ENCODE measurements at places on chromosomes 12 and 14.

DNA sequence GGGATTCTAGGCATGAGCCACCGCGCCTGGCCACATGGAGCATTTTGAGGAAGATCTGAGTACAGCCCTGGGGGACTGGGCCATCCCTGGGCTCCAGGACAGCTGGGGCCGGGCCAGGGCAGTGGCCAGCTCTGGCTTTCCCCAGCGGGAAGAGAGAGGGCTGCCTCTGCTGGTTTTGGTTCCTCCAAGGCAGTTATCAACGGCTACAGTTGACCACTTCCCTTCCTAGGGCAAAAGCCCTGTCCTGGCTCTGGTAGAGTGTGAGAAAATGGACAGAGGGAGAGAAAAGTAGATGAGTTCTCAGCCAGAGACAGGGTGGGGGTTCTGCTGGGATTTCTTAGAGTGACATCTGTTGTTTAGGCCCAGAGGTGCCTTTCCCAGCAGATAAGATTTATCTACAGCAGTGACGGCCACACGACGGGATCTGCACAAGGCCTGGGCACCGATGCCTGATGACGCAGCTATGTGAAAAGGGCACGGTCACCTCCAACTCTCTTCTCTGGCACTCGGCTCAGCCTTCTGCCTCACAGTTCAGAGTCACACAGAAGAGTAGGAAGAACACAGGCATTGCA, 5.5 kb upstream of the HVCN1 start:
- DNase-seq = peak; percentile 50

- DNase-seq = no peak
Measured at GRCh38 chr14:54781961-54782750, 120.5 kb downstream of the GCH1 start.

DNA sequence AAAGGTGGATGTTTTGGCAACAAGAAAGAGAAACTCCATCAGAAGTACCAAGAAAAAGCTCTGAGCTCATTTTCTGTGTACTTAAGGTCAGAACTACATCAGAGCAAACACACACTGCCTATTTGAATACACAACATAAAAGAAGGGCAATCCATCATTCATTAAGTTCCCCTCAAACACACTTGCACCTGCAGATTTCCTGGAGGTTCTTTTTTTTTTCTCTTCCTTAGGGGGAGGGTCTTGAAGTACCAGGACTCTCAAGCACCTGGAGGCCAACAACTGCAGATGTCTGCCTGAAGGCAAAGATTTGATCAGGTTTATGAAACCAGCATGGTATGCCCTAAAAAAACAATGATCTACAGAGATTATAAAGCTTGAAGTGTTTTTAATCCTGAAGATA, 26.1 kb upstream of the PTHLH start:
- no peak for DNase-seq

DNA sequence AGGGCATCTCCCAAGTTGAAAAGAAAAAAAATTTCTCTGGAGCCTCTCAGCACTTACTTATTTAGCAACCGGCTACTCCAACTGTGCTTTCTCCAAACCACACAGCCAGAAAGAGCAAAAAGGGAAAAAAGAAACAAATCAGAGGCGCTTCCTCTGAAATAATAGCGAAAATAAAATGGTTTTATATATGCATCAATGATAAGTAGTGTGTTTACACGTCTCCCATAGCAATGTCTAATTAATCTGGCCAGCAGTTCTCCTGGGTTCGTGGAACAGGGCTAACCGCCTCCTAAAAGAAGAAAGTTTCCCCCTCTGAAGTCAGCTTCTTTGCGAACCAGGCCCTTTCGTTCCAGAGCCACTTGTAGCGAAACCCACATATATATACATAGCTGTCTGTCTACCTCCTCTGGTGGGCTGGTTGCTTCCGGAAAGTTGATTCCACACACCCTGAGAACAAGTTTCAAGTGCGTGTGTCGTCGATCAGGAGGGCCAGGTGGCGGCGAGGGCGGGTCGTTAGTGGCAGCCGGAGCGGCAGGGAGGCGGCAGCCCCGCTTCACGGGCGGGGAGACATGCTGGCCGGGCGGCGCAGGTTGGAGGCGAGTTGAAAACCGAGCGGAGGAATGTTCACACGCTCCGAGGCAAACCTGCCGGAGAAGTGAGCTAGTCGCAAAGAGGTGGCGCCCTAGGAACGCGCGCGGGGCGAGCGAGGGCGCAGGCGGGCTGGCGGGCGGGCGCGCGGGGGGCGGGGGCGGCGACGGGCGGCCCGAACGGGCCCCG, 2.7 kb downstream of the PTHLH start:
- peak; percentile 46 for DNase-seq

GRCh38 chr14:65164825-65165135, 62.5 kb upstream of the MAX start:
- DNase-seq = no peak

DNA sequence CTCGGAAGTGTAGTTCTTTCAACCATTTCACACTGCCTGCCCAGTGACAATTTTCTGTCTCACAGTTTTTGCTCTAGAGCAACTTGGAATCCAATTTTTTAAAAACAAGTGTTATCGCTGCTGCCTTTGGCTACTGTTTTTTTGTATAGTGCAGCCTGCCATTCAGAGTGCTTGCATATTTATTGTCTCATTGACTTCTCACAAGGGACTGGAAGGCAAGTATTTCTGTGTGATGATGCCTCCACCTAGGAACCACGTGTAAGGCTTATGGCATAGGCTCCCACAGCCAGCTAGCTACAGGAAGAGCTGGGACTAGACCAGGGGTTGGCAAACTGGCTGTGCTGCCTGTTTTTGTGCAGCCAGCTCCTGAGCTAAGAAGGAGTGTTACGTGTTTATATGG, 903 bp downstream of the PARPBP start:
- no peak for DNase-seq

- no peak for DNase-seq
Measured at GRCh38 chr12:81078469-81079196, 754 bp downstream of the ACSS3 start.

DNA sequence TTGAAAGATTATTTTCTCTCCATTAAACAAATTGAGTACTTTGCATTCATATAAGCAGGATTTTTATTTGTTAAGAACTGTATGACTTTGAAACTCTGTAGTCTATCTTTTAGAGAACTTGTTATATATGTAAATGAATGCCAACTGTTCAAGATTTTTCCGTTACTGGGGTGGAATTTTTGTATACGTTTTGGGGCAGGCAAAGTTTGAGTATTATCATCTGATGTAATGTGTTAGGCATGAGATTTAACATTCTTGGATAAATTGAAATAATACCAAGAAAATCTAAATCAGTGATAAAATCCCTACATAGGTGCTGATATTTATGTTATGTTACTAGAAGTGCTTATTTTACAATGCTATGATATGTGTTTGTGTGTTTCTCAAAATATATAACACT, 8.4 kb downstream of the CNOT2 start:
- no peak for DNase-seq

DNA sequence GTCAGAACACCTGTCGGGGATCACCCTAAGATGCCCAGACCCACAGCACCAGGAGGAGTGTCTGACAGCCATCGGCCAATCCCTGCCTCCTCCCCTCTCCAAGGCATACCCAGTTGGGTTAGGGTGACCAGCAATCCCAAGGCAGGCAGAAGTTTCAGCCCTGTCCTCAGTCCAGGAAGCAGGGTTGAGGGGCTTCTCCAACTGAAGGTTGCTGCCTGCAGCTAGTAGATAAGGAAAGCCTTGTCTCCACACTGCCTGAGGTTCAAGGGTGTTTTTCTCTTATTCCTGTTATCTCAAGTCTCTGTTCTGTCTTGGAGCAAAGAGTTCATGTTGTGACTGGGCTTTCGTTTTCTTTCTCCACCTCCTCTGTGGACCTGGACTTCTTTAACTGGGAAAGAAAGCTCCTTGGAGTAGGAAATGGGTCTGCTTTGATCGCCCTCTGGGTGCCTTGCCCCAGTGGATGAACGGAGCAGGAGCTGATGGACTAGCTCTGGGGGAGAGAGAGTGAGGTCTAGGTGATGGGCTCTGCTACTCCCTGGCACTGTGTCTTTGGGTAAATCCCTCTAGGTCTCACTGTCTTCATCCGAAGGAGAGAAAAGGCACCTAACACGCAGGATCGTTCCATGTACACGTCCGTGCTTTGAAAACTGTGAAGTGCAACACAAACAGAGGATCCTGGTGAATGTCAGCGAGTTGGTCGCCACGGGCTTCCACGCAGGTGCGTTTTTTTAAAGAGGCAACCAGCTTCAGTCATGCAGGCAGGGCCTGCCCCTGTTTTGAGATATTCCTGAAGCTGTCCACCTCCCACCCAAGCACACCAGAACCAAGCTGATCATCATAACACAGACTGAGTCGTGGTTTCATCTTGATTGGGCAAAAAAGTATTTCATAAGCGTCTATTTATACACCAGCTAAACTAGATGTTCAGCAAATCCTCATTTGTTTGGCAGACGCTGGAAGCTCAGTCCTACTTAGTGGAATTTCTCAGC, 52.5 kb upstream of the FOXN3 start:
- DNase-seq = no peak

- no peak for DNase-seq
Measured at GRCh38 chr14:102255401-102256190, 49.4 kb downstream of the MOK start.

DNA sequence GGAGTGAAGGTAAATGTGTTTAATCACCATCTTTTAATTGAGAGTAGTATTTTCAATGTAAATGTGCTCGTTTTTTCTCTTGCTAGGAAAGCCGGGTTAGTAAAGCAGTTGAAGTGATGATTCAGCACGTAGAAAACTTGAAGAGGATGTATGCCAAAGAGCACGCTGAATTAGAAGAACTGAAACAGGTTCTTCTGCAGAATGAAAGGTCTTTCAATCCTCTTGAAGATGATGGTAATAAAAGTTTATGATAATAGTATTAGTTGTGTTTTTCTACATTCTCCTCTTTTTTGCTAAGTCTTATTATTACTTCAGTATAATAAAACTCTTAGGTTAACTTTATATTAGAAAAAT, 93.9 kb downstream of the DNAI7 start:
- no peak for DNase-seq

DNA sequence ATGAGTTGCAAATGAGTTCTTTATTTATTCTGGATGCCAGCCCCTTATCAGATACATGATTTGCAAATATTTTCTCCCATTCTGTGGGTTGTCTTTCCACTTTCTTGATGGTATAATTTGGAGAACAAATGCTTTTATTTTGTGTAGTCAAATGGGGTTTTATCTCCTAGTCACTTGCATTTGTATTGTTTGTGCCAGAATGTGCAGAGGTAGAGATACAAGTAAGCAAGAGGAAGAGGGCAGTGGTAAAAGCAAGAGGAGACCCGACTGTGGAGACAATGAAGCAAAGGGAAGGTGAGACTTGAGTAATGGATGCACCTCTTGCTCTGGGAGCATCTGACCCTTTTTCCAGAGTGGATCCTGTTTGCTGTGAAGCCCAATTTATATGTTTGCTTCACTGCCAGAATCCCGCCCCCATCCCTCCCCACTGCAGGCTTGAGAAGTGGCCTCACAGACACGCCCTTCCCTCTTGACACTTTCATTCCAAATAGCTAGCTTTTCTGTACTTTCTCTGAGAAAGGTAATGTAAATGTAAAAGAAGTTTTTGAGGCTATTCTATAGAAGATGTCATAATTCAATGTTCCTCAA, 786 bp upstream of the PFKM start:
- DNase-seq = no peak

DNA sequence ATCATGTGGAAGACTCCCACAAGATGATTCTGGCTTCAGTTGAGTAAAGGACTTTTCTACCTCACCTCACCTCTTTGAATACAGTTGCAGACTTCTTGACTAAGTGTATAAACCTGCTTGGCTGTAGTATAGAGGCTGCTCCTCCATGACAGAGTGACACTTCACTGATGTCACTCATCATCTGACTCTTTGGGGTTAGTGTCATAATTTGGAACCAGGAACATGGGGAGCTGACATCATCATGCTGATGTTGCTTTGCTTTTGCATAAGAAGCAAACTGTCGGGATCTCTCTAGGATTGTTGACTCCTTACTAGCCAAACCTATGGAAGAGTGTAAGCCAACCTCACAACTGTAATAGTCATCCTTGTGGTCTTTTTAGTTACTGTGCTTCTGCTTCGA, 75.2 kb upstream of the PDZRN4 start:
- no peak for DNase-seq

GRCh38 chr12:22275843-22276242, 58.7 kb downstream of the ST8SIA1 start:
- no peak for DNase-seq

GRCh38 chr14:85572845-85573244, 42.9 kb downstream of the FLRT2 start:
- no peak for DNase-seq

DNA sequence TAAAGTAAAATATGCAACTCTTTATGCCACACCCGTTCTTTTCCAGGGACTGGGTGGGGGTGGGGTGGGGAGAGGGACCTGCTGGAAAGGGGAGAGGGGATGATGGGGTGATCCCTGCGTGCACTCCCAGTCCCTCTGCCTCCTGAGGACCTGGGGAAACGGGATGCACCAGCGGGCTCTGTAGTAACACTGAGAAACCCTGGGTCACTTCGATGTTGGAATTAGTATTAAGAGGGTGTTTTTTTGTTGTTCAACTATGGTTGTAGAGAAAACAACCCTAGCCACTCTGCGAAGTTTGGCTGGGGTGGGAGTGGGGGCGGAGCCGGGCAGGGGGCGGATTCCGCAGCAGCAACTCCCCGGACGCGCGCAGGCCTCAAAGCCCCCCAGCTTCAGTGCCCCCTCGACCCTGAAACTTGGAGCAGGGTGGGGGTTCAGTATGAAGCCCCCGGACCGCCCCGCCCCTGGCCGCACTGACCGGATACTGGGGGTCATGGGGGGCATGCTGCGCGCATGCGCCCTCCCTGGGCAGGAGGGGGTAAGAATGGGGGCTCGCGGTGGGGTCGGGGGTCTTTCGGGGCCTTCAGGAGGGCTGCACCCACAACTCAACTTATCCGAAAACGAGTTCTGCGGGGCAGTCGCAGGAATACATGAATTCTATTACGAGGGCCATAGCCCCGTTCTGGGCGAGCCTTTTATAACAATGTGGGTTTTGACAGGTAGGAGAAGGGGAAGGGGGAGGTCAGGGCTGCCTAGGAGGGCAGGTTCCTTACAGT, 1.3 kb upstream of the ARHGEF25 start:
- no peak for DNase-seq

- DNase-seq = no peak
Measured at GRCh38 chr12:70919597-70920035, 922 bp downstream of the PTPRR start.

GRCh38 chr12:11753150-11753499, 103.7 kb downstream of the ETV6 start:
- no peak for DNase-seq

DNA sequence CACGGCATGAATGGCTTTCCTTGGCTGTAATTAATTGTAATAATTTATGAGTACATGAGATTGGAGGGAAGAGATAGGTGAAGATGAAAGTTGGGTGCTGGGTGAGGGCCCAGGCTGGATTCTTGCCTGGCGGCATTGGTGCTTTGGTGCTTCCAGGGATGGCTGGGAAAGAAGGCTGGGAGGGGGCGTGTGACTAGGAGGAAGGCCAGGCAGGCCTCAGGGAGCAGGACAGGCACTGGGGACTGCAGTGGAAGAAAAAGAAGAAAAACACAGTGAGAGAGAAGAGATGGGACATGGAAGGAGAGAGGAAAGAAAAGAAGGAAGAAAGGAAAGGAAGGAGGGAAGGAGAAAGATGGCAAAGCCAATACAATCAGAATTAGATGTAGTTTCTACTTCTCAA, 3.7 kb downstream of the HOXC9 start:
- DNase-seq = no peak

- no peak for DNase-seq
Measured at GRCh38 chr12:108575199-108575912, 13.0 kb downstream of the ISCU start.

Data from midbrain (tissue), 1 donor.